RPMI8226 (cell line): ENCODE measurements at places on chromosomes 1 and 21.

DNA sequence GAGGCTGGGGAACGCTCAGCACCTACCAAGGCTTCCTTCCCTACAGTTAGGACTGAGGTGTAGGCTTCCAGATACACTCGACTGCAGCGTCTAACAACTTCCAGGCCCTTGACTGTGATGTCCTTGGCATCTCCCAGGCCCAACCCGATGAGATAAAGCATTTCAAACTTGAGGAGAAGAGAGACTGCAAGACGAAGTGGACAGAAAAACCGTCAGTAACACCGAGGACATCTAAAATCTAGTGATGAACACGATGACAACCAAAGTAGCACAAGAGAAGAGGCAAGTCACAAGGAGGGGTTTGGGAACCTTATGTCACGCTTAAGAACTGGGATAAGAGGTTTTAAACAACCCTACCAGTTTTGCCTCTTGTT lies 314 bp downstream of the DPH5 start:
- peak; percentile 4 for DNase-seq

- peak; percentile 69 for DNase-seq
Measured at GRCh38 chr1:209398313-209398991, 185.1 kb upstream of the CAMK1G start.

DNA sequence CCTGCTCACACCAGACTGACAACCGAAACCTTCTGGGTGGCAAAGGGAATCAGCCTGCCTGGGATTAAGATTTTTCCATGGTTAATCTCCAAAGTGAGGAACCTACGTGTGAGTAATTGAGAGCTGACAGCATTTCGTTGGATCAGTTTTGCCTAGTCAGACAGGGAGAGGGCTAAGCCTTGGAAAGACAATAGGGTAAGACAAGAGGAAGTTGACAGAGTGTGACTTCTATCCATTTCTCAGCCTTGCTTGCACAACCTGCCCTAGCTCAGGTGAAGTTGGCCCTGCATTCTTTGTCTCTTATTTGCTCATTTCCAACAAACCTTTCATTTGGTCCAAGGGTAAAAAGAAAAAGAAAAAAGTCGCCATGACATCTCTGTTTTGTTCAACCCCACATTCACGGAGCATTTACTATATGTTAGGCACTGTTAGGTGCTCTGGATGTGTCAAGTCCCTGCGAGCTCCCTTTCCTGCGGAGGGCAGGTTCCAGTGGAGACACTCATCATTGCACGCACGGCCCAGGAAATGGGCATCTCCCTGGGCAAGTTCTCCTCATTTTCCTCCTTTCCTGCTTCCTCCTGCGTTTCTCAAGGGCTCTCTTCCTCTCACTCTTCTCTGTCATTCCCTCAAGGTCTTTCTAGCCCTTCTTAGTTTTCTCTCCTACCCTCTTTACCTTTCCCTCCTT lies 23.3 kb downstream of the KIRREL1 start:
- no peak for DNase-seq

- no peak for DNase-seq
Measured at GRCh38 chr1:206953626-206954025, 7.4 kb upstream of the PIGR start.

GRCh38 chr21:34284666-34285065 lies 79.1 kb upstream of the KCNE2 start:
- no peak for DNase-seq

- no peak for DNase-seq
Measured at GRCh38 chr1:89356658-89357400, 7.0 kb upstream of the GBP6 start.

DNA sequence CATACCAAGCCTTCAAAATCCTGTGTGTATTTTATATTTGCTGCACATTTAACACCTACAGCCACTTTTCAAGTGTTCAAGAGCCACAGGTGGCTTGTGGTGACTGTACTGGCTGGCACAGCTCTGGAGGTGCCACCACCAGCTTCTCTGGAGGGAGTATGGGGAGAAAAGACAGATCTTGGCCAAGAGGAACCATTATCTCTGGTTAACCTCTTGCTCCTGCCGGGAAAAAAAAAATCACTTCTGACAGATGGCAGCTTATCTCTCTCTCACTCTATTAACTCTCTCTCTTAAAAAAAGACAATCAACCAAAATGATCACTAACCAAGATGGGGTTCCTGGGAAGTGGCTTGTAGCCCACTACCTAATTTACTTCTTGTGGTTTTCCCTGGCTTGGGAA lies 1.2 kb upstream of the RIIAD1 start:
- DNase-seq: no peak

DNA sequence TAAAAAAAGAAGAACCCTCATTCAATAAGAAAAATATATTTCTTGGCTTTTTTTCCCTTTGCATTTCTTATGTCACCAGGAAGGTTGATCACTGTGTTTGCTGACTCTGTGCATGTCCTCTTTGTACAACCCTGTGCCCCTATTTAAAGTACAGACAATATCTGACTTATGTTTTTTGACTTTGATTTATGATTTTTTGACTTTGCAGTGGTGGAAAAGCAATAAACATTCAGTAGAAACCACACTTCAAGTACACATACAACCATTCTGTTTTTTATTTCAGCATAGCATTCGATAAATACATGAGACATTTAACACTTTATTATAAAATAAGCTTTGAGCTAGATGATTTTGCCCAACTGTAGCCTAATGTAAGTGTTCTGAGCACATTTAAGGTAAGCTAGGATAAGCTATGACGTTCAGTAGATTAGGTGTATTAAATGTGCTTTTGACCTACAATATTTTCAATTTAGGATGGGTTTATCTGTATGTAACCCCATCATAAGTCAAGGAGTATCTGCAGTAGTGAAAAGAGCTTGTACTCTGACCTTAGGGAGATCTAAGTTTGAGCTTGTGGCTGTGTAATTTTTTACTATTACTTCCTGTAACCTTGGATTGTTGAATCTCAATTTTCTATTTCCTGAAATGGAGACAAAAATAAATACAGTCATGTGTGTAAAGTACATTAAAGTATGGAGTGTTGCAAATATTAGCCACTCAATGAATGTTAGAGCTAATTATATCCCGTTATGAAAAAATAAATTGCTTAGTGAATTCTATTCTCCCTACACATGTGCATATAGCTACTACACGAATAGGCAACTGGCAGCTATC lies 1.2 kb downstream of the RNASEL start:
- DNase-seq: no peak

DNA sequence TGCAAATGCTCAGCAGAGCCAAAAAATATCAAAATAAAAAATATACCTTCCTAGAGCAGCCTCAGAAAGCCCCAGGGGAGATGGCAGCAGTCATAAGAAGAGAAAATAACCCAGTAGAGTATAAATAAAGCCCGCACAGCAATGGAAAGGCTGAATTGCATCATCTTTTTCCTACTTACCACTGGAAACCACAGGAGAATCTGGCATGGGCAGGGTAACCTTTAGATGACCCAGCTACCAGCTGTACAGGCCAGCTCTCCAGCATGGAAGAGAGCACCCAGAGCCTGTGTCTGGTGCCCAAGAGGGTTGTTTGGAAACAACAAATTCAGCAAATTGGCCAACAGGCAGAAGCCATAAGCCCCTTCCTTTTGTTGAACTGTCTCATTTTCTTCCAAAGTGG lies 253.1 kb downstream of the OMA1 start:
- DNase-seq: no peak

DNA sequence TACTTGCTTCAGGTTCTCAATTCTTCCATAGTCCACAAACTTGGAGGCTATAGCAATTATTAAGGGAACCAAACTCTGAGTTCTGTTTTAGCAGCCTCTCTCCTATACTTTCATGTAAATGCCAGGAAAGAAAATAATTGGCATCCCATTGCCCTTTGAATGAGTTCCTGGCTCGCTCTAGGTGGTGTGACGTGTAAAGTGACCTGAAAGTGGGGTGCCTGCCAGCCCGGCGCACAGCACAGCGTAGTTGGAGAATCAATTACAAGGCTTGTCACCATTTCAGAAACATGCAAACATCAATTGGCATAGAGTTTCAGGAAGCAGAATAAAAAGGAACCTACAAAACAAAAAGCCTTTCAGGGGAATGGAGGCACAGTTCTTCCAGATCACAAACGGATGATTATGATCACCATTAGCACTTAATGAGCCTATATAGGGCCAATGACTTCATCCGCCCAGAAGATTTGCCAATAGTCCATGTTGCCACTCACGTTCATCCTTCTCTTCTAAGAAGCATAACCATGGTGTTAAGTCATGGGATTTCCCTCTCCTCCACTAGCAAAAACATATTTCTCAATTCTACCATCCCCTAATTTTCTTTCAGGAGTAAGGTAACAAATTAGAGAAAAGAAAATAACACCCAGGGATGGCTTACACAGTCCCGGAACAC lies 354.6 kb upstream of the ADGRL2 start:
- DNase-seq: no peak

GRCh38 chr1:45325851-45326506 lies 716 bp upstream of the HPDL start:
- no peak for DNase-seq

- DNase-seq: no peak
Measured at GRCh38 chr21:19998453-19998852, 999.8 kb upstream of the NCAM2 start.

GRCh38 chr1:26016953-26017545 lies 4.5 kb upstream of the EXTL1 start:
- DNase-seq: no peak

- peak; percentile 89 for DNase-seq
Measured at GRCh38 chr1:156860628-156861423, at the start of gene NTRK1. Gene NTRK1 (plus strand): TSS chr1:156860865. CDS start chr1:156860935, 70 bp downstream.

GRCh38 chr1:240909701-240910457 lies 297.9 kb upstream of the GREM2 start:
- peak; percentile 96 for DNase-seq

DNA sequence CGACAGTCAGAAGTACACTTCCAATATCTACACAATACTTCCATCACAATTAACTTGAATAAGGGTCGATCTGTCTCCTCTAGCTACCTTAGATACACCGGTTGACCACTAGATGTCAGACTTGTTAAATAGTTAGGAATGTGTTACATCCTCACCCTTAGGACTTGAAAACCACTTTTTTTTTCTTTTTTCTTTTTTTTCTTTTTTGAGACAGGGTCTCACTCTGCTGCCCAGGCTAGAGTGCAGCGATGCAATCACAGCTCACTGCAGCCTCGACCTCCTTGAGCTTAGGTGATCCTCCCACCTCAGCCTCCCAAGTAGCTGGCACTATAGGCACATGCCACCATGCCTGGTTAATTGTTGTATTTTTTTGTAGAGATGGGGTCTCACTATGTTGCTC lies 120.4 kb upstream of the GREM2 start:
- DNase-seq: peak; percentile 58

DNA sequence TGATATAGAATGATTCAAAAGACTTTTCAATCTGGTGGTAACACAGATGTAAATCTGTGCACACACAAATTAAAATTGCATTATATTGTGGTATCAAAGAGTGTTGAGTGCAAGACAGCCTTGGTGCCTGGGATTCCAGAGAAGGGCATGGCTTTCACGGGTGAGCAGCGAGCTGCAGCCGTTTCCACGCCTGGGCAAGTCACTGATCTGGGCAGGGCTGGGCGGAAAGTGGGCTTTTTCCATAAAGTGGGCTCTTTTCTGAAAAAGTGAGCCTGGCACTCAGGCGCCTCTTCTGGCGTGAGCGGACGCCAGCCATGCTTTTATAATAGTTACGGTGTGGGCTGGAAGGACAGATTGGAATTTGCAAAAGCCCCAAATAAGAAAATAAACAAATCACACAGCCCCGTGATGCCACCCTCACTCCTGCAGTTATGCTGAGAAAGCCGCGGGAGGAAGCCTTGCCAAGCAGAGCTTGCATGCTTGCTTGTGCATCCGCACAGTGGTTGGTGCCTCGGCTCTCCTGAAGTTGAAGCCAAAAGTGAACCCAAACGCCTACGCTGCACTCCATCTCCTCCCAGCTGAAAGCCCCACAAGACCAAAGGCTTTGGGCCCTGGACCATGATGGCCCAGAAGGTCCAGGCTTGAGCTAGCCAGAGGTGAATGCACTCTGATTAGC lies 7.1 kb upstream of the C1orf115 start:
- DNase-seq: no peak

GRCh38 chr1:240234485-240235210 lies 143.0 kb downstream of the FMN2 start:
- no peak for DNase-seq

DNA sequence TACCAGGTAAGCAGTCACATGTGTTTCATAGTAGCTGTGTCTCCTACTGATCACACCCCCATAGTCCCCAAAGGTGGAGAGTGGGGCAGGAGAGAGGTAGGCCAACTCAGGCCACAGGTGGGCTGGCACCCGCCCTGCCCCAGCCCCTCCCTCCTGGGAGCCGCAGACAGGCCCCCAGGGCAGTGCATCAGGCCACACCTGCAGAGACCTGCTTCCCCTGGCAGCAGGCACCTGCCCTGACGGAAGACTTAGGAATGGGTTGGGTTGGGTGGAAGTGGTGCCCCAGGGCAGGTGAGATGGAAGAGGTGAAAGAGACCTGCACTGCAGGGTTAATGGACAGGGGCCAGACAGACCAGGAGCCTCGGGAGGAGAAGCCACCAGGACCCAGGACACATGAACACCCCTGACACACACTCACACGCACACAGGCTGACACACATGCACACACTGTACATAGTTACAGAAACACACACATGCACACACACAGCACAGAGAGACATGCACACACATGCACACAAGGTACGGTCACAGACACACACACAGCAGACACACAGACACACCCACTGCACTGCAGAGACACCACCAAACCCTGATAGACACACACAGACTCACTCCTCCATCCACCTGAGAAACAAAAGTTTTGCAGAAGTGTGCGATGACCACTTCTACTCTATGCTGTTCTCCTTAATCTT lies 1.7 kb upstream of the COL18A1 start:
- DNase-seq: peak; percentile 57

DNA sequence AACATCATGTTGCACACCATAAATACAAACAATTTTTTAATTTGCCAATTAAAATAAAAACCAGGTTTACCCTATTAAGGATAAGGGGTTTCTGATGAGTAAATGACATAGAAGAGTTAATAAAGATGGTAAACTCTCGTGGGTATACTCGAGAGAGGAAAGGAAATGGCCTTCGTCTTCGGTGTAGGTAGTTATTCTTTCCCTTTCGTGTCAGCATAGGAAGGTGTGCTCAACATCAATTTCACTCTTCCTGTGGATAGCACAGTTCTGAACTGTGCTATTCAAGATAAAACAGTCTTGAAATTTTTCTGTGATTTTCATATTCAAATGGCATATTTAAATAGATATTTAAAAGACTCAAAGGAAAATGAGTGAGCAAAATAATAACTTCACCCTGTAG lies 98.2 kb downstream of the RGL1 start:
- DNase-seq: no peak

- no peak for DNase-seq
Measured at GRCh38 chr1:17078991-17079868, 25.4 kb upstream of the SDHB start.

- no peak for DNase-seq
Measured at GRCh38 chr1:52460694-52461093, 56.3 kb downstream of the PRPF38A start.

- peak; percentile 98 for DNase-seq
Measured at GRCh38 chr1:34859446-34860200, at the start of gene SMIM12. Gene SMIM12 (minus strand): TSS chr1:34859749. CDS start chr1:34855977, 3,772 bp downstream.

GRCh38 chr21:26845066-26845758 lies at the start of gene ADAMTS1:
Gene ADAMTS1 (minus strand): TSS chr21:26845409. CDS start chr21:26844954, 455 bp downstream.
- peak; percentile 42 for DNase-seq
